Esophagus squamous epithelium (tissue), 5 donors: ENCODE measurements at places on chromosomes 5 and 9. TPM values are rescaled to one million over a fixed set of nuclear protein-coding genes. Genes with fewer than 3 reads are reported as not detected.

GRCh38 chr9:117555964-117556629 lies 141.2 kb upstream of the ASTN2 start:
- H3K27me3 ChIP-seq, result no peaks in the 10 kb centered on the region
- H3K27ac ChIP-seq, result no peak overlapping the region
- no peak for DNase-seq
- no peak overlapping the region for H3K4me3 ChIP-seq

- no peak overlapping the region for H3K4me3 ChIP-seq
- H3K27ac ChIP-seq, result no peak overlapping the region
Observed at GRCh38 chr5:54360925-54361662, 50.7 kb upstream of the ARL15 start.

CXXC5 gene
- total RNA-seq, result 13.9 TPM

LRRC19 gene
- total RNA-seq, result not detected

DNA sequence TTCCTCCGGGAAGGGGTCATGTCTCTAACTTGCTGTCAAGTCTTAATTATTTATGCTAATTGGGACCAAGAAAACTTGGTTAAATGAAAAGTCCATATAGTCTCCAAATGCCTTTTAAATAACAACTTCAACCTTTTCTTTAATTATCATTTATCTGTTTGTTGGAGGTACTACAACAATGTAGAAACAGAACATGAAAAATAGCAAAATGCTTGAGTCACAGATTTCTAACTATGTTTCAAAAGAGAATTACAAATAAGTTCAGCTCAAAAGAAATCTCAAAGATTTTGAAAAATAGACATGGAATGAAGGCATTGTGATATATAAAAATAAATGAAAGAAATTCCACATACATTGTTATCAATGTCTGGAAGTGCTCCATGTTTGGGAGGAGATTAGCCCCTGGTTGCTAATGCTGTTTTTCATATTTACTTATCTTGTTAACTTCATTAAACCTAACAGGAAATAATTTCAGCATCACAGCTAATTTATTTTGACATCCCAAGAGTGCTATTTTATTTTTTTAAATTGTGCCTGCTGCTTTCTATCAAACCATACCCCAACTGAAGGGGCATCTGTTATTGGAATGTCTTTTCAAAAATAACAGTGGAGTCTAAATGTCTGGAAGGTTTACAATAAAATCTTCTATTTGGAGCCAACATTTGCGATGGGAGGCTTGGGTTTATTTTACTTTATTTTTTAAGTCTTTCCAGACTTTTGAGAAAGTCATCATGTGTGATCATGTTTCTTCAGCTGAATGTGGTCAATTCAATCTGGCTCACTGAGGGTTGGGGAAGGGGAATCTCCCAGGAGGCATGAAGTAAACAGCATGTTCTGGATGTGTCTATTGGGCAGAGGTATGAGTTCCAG lies 53.1 kb upstream of the ANKRD55 start:
- H3K36me3 ChIP-seq, result no peaks in the 10 kb centered on the region
- no peak overlapping the region for H3K27ac ChIP-seq
- no peak overlapping the region for H3K4me3 ChIP-seq
- no peaks in the 10 kb centered on the region for H3K27me3 ChIP-seq

GRCh38 chr5:38463634-38464521 lies 92.6 kb downstream of the LIFR start:
- H3K4me1 ChIP-seq, result peaks cover 11% of the 10 kb centered on the region
- no peaks in the 10 kb centered on the region for H3K27me3 ChIP-seq
- no peak overlapping the region for H3K27ac ChIP-seq
- DNase-seq, result no peak
- no peak overlapping the region for H3K4me3 ChIP-seq

- no peaks in the 10 kb centered on the region for H3K4me1 ChIP-seq
- DNase-seq, result no peak
- H3K4me3 ChIP-seq, result no peak overlapping the region
- H3K27me3 ChIP-seq, result no peaks in the 10 kb centered on the region
- no peaks in the 10 kb centered on the region for H3K36me3 ChIP-seq
Observed at GRCh38 chr5:137383909-137384308, 115.2 kb downstream of the SPOCK1 start.

DNA sequence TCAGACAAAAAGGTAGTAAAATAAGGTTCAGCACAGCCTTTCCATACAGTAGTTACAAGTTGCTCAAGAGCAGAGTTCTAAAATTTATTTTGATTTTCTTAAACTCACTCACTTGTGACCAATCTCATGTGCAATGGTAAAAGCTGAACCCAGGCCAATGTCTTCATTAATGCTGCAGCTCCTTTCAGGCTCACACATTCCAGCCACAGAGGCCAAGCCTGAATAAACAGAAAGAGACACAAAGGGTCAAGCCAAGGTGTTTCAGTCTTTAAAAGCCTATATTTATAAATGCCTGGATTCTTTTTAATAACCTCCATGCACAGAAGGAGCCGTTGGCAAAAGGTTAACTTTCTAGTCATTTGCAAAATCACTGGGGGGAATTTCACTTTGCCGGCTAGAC lies 152.5 kb downstream of the ADAMTS6 start:
- no peaks in the 10 kb centered on the region for H3K27me3 ChIP-seq
- no peak overlapping the region for H3K27ac ChIP-seq
- H3K4me3 ChIP-seq, result no peak overlapping the region
- no peaks in the 10 kb centered on the region for H3K36me3 ChIP-seq

PCDHGC5 gene
- total RNA-seq, result 1.7 TPM

SUSD3 gene
- total RNA-seq, result 5.8 TPM

GALT gene
- total RNA-seq, result 28.4 TPM

CDC20B gene
- total RNA-seq, result not detected

DNA sequence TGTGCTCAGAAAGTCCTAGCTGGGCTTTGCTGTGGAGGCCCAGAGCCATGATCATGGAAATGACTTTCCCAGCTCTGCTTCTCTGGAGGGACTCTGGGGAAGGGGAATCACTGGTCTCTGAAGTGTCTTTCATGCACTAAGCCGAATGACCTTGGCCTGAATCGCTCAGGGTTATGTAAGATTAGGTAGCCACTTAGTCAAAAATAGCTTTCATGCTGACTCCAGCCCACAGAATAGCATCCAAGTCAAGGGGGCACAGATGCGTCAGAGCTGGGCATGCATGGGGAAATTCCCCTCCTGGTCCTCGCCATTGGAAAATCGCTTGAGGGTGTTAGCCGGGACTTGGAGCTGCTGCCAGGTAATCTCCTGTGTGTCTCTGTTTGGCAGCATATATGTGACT lies 36.1 kb upstream of the PPARGC1B start:
- H3K4me3 ChIP-seq, result no peak overlapping the region
- no peaks in the 10 kb centered on the region for H3K27me3 ChIP-seq
- H3K36me3 ChIP-seq, result no peaks in the 10 kb centered on the region
- no peaks in the 10 kb centered on the region for H3K4me1 ChIP-seq
- H3K27ac ChIP-seq, result no peak overlapping the region

GRCh38 chr5:143436871-143437270 lies 33.4 kb upstream of the NR3C1 start:
- no peak overlapping the region for H3K4me3 ChIP-seq
- DNase-seq, result no peak
- H3K27me3 ChIP-seq, result no peaks in the 10 kb centered on the region
- H3K27ac ChIP-seq, result no peak overlapping the region

GRIN3A gene
- 0.06 TPM for total RNA-seq

CERCAM gene
- total RNA-seq, result 18.3 TPM

DNA sequence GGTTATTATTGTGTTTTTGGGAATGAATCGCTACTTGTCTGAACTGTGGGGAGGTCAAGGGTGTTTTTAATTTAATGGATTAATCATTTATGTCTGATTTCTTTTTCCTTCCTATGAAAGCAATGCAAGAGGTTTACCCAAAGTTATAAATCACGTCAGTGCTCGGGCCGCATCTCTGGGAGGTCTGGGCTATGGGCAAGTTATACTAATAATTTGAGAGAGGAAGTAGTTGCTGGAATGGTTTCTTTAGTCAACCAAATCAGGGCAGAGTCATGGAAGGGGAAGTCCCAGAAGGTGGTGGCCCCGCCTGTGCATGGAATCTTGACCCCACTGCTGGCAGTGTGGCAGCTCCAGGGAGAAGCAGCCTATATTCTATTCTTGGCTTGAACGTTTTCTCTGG lies 180.2 kb downstream of the HSPA4 start:
- no peaks in the 10 kb centered on the region for H3K4me1 ChIP-seq
- no peak for DNase-seq

DNA sequence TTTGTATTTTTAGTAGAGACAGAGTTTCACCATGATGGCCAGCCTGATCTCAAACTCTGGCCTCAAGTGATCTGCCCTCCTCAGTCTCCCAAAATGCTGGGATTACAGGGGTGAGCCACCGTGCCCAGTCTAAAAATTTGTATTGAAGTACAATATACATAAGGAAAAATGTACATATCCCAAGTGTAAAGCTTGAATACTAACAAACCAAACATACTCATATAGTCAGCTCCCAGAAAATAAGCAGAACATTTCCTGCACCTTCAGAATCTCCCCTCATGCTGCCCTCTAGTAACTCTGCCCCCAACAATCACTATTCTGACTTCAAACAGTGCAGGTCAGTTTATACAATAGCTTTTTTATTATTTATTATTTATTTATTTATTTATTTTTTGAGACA lies 1.6 kb upstream of the NOL6 start:
- H3K27ac ChIP-seq, result no peak overlapping the region
- no peaks in the 10 kb centered on the region for H3K27me3 ChIP-seq
- peaks cover 10% of the 10 kb centered on the region for H3K36me3 ChIP-seq
- no peak for DNase-seq
- peaks cover 34% of the 10 kb centered on the region for H3K4me1 ChIP-seq

- DNase-seq, result no peak
- no peak overlapping the region for H3K4me3 ChIP-seq
- H3K27ac ChIP-seq, result no peak overlapping the region
- H3K4me1 ChIP-seq, result peaks cover 3% of the 10 kb centered on the region
- H3K27me3 ChIP-seq, result no peaks in the 10 kb centered on the region
Observed at GRCh38 chr5:93161661-93162654, 419.1 kb downstream of the NR2F1-AS1 start.

GRCh38 chr5:61252643-61252925 lies 79.5 kb upstream of the ZSWIM6 start:
- DNase-seq, result no peak
- H3K36me3 ChIP-seq, result no peaks in the 10 kb centered on the region
- H3K4me3 ChIP-seq, result no peak overlapping the region
- no peaks in the 10 kb centered on the region for H3K27me3 ChIP-seq

- no peaks in the 10 kb centered on the region for H3K4me1 ChIP-seq
- no peak for DNase-seq
- H3K36me3 ChIP-seq, result no peaks in the 10 kb centered on the region
- no peaks in the 10 kb centered on the region for H3K27me3 ChIP-seq
- H3K4me3 ChIP-seq, result no peak overlapping the region
- H3K27ac ChIP-seq, result no peak overlapping the region
Observed at GRCh38 chr9:78171651-78172050, 64.2 kb upstream of the CEP78 start.

DNA sequence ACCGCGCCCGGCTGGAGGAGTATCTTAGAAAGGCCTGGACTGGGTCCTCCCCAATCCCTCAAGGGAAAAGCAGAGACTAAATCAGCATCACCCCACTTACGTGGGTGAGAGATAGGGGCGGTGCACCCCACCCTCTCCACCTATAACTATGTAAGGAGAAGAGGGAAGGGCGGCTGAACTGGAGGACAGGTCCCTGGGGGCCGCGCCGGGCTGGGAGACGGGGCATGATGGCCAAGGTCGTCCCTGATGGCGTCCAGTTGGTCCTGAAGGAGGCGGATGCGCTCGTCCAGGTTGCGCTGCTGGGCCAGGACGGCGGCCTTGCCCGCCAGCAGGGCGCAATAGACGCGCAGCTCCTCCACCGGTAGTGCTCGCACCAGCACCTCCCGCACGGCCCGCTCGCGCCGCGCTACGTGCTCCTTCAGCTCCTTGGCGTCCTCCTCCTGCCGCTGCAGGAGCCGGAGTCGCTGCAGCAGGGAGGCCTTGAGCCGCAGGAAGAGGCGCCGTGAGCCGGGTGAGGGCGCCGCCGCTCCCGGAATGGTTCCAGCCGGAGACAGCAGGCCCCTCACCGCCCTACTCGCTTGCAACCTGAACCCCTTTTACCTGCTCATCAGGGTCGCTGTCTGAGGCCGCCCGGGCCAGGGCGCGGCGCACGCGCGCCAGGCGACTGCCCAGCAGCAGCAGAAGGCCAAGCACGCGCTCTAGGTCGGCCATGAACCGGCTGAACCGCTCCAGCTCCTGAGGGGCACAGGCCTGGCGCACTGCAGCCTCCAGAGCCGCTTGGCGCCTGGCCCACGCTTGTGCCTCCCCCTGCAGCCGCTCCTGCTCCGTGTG lies 7.6 kb downstream of the SHROOM1 start:
- H3K27me3 ChIP-seq, result peaks cover 61% of the 10 kb centered on the region
- H3K36me3 ChIP-seq, result peaks cover 18% of the 10 kb centered on the region
- H3K4me3 ChIP-seq, result peak overlapping the region; percentile 33
- H3K4me1 ChIP-seq, result peaks cover 12% of the 10 kb centered on the region

- no peaks in the 10 kb centered on the region for H3K4me1 ChIP-seq
- H3K36me3 ChIP-seq, result no peaks in the 10 kb centered on the region
- no peak for DNase-seq
- no peak overlapping the region for H3K4me3 ChIP-seq
- no peak overlapping the region for H3K27ac ChIP-seq
- no peaks in the 10 kb centered on the region for H3K27me3 ChIP-seq
Observed at GRCh38 chr5:150103678-150104549, 17.6 kb upstream of the CSF1R start.

LRRTM2 gene
- 0.19 TPM for total RNA-seq

- no peak for DNase-seq
- no peaks in the 10 kb centered on the region for H3K36me3 ChIP-seq
- no peak overlapping the region for H3K27ac ChIP-seq
- H3K4me3 ChIP-seq, result no peak overlapping the region
- H3K27me3 ChIP-seq, result no peaks in the 10 kb centered on the region
- peaks cover 17% of the 10 kb centered on the region for H3K4me1 ChIP-seq
Observed at GRCh38 chr5:79157305-79157704, 45.7 kb downstream of the BHMT start.

CRHBP gene
- not detected for total RNA-seq

- peaks cover 46% of the 10 kb centered on the region for H3K4me1 ChIP-seq
- peak overlapping the region; percentile 45 for H3K27ac ChIP-seq
- no peak overlapping the region for H3K4me3 ChIP-seq
- no peak for DNase-seq
Observed at GRCh38 chr9:22211588-22212360, 202.7 kb upstream of the CDKN2B start.

HIGD2A gene
- 77.2 TPM for total RNA-seq

DNA sequence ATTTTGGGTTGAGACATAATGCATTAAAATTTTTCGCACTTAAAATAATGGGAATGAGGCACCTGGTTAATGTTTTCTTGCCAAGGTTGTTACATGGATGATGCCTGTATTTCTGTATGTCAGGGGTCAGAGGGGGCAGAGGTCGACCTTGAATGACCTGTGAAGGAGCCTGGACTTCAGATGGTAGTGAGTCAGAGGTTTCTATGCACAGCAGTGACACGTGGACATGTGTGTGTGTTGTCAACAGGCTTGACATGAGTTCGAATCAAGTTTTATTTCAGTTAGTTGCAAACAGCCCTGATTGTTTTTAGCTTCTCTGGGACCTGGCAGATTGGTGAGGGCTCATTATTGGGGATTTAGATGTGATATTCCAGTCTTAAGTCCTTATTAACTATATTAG lies 3.6 kb downstream of the IL5 start:
- no peaks in the 10 kb centered on the region for H3K36me3 ChIP-seq
- H3K27ac ChIP-seq, result no peak overlapping the region
- H3K27me3 ChIP-seq, result no peaks in the 10 kb centered on the region
- no peaks in the 10 kb centered on the region for H3K4me1 ChIP-seq

HSD17B3 gene
- not detected for total RNA-seq
